ENCODE measurements at places on chromosomes 2 and 18.

DNA sequence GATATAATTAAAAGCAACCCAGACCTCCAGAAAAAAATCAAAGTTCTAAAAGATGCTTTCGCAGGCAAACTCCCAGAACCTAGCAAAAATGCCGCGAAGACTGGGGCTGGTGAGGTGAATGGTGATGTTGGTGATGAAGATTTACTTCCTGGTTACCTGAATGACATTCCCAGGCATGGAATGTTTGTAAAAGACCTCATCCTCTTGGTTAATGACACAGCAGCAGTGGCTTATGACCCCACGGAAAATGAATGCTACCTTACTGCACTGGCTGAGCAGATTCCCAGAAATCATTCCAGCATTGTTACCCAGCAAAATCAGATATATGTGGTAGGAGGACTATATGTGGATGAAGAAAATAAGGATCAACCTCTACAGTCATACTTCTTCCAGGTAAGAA is 994 bp downstream of the KLHL41 start:
- no peak for DNase-seq

- DNase-seq, result no peak
Observed at GRCh38 chr2:75870651-75871137, 160.0 kb upstream of the GCFC2 start.

GRCh38 chr2:174157053-174157452 is 91.3 kb downstream of the OLA1 start:
- no peak for DNase-seq

DNA sequence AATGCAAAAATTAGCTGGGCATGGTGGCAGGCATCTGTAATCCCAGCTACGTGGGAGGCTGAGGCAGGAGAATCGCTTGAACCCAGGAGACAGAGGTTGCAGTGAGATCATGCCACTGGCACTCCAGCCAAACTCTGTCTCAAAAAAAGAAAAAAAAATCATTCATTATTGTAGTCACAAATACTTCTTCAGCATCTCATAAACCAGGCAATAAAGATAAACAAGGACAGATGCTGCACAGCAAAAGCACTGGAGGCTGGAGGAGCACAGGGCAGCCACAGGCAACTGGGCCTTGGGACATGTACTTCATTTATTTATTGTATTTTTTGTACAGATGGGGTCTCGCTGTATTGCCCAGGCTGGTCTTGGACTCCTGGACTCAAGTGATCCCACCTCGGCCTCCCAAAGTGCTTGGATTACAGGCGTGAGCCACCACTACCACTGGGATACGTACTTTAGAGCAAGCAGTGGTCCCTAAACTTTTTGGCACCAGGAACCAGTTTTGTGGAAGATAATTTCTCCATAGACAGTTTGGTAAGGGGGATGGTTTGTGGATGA is 16.8 kb upstream of the MAT2A start:
- DNase-seq, result no peak

- no peak for DNase-seq
Observed at GRCh38 chr2:174121175-174121574, 127.2 kb downstream of the OLA1 start.
